ENCODE measurements at places on chromosomes 6 and 20.

GRCh38 chr6:115524821-115525220 lies 535.9 kb downstream of the FRK start:
- DNase-seq: no peak

GRCh38 chr6:64325093-64325492 lies 689.5 kb downstream of the PHF3 start:
- DNase-seq: no peak

DNA sequence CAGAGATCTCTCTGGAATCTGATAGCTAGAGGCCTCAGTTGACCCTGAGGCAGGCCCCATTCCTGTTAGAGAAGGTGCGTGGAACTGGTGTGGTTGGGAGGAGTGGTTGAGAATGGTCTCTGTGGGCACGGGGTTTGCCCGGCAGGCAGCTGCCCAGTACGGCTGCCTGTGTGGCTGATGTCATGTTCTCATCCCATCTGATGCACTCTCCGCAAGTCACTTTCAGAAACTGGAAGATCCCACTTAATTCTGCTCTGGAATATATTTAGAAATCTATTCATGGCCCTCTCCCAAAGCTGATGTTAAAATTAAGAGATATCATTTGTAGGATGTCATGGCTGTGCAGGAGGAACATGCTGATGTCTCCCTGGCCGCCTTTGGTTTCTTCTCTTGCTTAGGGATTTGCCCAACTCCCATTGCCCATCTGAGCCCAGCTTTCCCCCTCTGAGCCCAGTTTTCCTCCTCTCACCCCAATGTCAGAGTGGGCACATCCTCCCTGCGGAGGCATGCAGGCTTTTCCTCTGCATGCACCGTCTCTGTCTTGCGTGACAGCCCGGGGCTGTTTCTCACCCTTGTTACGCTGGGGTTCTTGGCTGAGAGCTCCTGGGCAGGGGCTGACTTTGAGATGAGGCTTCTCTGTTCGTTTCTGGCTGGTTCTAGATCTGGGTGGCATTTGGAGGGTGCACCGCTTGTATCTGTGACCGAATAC lies 21.0 kb downstream of the PHACTR3 start:
- no peak for DNase-seq

- no peak for DNase-seq
These were observed 99.1 kb upstream of the KCNQ5 start for GRCh38 chr6:72522735-72523141.

DNA sequence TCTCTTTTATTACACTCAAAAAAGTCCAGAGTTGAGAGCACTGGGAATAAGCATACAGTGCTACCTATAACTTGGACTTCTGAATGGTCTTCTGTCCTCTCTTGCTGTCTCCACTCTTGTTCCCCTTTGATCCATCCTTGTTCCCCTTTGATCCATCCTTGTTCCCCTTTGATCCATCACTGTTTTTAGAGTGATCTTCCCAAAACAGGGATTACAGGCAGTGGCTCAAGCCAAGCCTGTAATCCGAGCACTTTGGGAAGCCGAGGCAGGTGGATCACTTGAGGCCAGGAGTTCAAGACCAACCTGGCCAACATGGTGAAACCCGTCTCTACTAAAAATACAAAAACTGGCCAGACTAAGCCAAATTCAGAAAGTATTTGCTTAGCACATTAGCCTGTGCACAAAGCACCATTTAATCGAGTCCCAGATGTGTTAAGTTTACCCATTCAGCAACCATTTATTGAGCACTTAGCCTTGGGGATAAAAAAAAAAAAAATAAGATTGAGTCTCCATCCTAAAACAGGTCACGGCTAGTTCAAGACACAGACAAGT lies 65.0 kb upstream of the NHSL1 start:
- no peak for DNase-seq

GRCh38 chr6:125688138-125688537 lies 61.3 kb upstream of the HEY2 start:
- DNase-seq: no peak

- no peak for DNase-seq
These were observed 418.2 kb downstream of the GJA1 start for GRCh38 chr6:121853686-121854085.

- DNase-seq: no peak
These were observed 64.1 kb upstream of the DDR1 start for GRCh38 chr6:30820193-30820592.

DNA sequence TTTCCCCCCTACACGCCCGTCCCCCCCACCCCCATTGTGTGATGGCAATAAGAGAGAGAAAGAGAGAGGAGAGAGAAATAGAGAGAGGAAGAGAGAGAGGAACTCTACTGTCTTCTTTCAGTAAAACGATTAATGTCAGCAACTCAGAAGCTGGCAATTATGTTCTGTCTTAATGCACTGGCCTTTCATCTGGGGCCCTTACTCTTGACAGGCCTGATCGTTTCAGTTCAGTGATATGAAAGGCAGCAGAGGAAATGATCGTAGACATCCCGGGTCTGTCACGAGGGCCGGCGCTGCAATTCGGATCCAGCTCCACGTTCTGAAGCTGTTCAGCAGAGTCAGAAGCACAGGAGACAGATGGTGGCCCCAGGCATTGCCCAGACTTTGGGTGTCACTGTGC lies 308.9 kb downstream of the ZNF217 start:
- DNase-seq: no peak

- DNase-seq: no peak
These were observed 3.2 kb downstream of the USP45 start for GRCh38 chr6:99512033-99512432.

GRCh38 chr6:165833355-165833754 lies 170.3 kb upstream of the PDE10A start:
- no peak for DNase-seq

- DNase-seq: no peak
These were observed 451.5 kb downstream of the PLCB1 start for GRCh38 chr20:8583566-8584043.

DNA sequence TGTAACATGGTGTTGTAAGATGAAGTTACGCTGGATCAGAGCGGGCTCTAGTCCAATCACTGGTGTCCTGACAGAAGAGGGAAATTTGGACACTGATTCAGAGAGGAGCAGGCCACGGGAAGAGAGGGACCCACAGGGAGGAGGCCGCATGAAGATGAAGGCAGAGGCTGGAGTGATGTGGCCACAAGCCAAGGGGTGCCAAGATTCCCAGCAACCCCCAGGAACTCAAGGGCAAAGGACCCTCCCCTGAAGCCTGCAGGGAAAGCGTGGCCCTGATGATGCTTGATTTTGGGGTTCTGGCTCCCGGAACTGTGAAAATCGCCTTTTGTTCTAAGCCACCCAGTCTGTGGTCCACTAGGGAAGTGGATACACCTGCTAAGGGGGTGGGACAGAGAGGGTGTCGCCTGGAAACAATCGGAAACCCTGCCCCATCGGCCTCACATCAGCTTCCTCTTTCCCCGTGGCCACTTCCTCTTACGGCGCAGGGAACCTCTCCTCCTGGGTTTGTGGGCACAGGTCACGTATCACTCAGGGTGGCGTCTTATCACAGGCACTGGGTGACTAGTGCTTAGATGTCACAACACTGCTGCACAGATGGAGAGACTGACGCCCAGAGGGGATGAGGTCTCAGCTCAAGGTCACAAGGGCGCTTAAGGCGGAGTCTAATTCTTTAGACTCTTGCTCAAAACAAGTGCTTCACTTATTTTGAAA lies 58.0 kb downstream of the SULF2 start:
- DNase-seq: no peak

DNA sequence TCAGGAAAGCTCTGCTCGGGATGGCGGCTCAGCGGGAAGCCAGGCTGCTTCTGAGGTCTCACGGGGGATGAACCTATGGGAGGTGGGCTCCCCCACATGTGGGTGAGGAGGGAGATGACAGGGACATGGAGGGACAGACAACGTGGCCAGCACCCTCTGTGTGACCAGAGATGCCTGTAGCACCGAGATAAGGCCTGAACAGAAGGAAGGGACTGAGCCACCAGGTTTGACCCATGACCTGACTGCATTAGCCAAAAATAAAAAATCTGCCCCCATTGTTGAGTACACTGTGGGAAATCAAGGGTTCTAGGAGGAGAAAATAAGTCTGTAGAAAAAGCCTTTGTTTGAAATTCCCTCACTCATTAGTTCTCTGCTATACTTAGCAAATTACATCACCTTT lies 105.7 kb downstream of the RNASET2 start:
- no peak for DNase-seq

DNA sequence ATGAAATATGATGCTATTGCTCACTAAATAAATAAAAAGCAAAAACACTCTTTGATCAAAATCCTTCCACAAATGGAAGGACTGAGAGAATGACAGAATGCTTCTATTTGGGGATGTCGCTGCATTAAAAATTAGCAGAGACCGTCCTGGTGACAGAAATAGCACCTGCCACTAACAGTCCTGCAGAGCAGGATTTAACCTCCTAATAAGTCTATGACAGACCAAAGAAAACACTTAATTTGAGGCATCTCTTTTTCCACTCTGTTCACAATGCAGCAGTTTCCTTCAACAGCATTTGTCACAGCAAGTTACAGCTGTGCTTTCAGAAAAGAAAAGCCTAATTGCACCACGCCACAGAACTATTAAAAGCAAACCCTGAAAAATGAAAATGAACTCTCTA lies 140.6 kb upstream of the BEND6 start:
- DNase-seq: no peak

DNA sequence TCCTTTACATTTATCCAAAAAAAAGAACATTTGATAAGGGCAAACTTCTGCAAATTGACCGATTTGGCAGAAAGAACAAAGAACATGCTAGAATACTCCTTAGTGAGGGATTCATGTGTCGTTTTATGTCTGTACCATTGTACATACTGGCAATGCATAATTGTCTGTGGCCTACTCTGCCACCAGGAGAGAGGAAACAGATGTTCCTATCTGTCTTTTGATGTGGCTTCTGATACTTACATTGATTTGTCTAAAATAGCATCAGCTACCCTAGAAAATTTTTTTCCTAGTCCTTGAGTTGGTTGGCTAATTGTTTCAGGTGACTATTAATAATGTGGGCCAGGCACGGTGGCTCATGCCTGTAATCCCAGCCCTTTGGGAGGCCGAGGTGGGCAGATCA lies 654.1 kb downstream of the KIF16B start:
- no peak for DNase-seq

GRCh38 chr6:24313251-24314141 lies 44.4 kb downstream of the DCDC2 start:
- DNase-seq: no peak

DNA sequence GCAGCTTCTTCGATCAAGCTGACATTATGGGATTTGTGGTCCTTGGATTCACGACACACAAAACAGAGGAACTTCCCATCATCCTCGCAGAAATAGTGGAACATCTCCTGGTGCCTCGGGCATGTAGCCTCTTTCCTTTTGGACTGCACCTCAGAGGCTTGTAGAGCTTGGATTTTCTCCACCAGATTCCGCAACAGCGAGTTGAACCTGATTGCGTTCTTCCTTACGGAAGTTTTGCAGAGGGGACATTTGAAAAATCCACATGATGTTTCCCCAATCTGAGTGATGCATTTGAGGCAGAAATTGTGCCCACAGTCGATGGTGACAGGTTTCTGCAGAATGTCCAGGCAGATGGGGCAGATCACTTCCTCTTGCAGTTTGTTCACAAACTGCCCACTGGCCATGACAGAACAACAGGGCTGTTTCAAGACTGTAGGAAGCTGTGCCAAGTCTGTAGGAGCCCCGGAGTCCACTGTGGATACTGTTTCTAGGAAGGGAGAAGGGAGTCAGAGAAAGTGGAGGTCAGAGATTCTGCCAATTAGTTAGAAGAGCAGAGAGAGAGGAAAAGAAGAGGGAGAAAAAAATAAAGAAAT lies 392 bp downstream of the TRIM31 start:
- no peak for DNase-seq
